Activated CD8-positive, alpha-beta memory T cell treated with anti-CD3 and anti-CD28 coated beads, Interleukin-2, amount 50 U/mL, for 48 hours (primary cell): ENCODE measurements at places on chromosomes 11 and 22.
A peak's percentile ranks its signal among the peaks of the same experiment; 100 is the strongest.

DNA sequence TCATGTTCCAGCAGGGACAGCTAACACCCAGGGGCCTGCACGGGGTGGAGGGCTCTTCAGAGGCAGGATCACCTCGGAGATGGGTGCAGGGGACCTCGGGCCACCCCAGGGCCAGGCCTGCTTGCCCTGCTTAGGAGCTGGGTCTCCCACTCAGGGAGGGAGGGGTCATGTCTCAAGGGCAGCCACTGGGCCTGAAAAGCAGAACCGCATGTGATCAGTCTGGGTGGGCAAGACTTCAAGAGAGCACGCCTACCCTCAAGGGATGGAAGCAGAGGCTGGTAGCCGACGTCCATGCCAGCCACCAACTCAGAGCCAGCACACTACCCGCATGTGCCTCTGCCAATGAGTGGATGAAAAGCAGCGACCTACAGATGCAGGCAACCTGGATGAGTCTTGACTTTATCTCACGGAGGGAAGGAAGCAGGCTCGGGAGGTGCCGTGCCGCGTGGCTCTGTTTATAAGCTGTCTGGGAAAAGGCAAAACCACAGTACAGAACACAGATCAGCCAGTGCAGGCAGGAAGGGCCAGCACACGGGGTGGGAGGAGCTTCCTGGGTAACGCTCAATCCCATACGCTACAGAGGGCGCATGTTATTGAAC is 16.0 kb downstream of the TBX1 start:
- no peak for DNase-seq

DNA sequence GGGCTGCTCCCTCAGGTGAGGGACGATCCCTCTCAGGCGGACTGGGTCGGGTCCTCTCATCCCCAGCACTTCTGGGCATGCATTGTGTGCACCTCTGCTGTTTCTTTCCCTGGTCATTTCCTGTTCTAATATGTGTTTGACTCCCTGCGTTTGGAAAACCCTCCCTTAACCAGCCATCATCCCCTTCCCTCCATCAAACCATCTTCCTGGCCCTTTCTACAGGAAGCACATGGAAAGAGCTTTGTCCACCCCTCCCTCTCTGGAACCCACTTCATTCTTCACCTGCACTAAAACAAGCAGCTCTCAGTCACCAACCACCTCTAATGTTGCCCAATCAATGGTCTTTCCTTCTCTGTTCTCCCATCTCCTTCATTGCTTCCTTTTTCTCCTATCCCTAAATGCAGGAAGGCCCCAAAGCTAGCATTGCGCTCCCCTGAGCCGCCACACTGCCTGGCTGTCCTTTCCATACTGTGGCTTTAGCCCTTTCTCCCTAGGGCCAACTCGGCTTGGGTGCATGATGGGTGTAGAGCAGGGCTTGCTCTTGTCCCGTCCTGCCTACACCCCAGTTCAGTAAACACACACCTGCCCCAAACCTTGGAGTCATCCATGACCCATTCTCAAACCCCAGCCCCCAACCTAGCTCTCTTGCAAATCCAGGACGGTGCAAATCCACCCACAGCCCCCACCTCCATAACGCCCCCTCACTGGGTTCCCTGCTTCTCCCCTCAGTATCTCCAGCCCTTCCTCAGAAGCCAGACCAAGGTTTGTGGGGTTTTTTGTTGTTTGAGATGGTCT is 5.4 kb upstream of the GAS2L1 start:
- peak; percentile 62 for DNase-seq

GRCh38 chr11:127474766-127475165 is 474.2 kb upstream of the KIRREL3 start:
- no peak for DNase-seq

DNA sequence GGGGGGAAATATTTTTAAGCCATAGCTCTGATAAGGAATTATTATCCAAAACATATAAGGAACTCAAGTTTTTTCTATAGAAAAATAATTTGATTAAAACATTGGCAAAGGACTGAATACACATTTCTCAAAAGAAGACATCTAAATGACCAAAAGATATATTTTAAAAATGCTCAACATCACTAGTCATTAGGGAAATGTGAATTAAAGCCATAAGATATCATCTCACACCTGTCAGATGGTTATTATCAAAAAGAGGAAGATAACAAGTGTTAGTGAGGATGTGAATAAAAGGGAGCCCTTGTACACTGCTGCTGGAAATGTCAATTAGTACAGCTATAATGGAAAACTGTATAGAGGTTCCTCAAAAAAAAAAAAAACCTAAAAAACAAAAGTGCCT is 425.0 kb downstream of the DYNC2H1 start:
- DNase-seq = no peak

DNA sequence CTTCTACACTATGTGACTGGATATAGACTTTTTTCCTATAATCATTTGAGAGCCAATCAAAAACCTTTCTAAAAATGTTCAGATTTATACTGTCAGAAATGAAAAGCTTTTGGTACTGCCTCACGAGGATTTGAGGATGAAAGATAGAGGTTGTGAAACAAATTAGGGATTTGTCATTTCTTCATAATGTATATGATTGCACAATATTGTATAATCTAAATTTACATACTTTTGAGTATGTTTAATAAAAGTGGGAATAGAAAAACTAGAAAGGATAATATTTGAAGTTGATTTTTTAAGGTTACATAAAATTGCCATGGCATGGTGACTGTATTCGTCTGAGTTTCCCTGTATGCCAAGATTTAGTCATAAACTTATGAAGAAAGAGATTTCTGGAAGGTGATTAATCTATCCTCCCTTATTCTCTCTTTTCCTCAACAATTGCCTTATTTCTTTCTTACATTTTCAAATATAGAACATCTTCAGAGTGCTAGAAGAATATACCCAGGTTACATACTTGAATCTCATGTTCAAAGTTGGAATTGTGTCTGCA is 56.2 kb downstream of the CASP12 start:
- DNase-seq = no peak

DNA sequence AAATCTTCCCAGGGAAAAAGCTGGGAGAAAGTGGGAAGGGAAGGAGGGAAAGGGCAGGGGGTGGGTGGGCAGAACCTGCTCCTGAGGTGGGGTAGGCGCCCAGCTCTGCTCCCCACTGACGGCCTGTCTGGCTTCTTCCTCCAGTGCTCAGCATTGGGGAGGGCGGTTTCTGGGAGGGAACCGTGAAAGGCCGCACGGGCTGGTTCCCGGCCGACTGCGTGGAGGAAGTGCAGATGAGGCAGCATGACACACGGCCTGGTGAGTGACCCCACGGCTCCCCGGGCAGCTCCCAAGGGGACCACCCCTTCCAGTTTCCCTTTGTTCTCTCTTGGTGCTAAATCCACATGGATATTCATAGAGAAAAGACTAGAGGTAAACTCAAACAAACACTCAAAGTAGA is 25.9 kb downstream of the SHANK3 start:
- DNase-seq = no peak

GRCh38 chr11:117230286-117230961 is 1.4 kb downstream of the PCSK7 start:
- peak; percentile 72 for DNase-seq

DNA sequence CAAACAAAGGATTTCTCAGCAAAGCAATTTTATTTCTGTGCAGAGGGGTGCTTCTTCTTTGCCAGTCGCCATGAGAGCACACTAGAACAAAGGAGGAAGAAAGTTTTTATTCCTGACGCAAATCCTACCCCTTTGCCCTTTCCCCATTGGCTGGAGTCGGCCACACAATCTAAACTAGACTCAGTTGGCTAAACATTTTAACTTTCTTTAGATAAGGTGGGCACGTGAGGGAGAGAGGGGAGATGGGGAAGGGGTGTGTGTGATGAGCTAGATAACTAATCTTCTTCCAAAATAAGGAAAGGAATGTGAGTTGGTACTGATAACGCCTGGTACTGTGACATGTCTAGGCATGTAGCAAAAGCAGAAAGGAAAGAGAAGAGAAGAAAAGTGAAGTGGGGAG is 626 bp downstream of the TRIM22 start:
- DNase-seq = no peak

- DNase-seq = no peak
These were observed 214.3 kb downstream of the LRRC4C start for GRCh38 chr11:41245184-41245583.

DNA sequence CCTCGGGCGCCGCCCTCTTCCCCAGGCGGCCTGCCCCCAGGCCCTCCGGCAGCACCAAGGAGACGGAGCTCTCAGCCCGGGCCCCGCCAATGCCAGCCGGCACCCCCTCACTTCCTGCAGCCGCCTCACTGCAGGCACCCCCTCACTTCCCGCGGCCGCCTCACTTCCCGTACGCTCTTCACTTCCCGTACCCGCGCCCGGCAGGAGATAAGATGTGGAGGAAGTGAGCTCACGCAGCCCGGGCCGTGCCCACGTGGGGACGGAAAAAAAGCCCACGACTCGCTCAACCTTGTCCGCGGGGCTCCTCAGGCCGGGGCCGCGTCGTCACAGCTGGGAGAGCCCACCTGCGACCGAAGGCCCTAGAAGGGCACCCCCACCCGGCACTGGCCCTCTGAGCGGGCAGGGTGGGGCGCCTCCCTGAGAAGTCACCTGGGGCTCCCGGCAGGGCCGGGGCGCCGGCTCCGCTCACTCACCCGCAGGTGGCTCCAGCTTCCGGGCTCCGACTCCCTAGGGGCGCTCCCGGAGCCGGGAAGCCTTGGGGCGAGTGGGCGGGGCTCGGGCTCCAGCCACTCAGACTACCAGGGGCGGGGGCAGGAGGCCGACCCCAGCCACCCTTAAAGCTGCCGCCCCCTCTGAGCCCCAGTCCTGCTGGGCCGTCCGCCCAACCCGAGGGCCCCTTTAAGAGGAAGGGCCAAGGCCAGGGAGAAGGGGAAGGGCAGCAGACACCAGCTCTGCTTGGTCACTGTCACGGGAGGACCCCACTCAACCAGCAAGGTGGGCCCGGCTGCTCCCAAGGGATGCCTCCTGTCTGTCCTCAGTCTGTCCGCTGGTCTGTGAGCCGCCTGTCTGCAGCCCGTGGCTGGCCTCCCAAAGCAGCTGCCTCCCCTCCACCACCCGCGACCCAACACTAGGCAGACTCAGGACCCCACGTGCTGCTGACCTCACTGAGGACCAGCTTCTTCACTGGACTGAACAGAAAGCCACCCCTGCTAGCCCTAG is 31.4 kb downstream of the PISD start:
- DNase-seq = peak; percentile 90

DNA sequence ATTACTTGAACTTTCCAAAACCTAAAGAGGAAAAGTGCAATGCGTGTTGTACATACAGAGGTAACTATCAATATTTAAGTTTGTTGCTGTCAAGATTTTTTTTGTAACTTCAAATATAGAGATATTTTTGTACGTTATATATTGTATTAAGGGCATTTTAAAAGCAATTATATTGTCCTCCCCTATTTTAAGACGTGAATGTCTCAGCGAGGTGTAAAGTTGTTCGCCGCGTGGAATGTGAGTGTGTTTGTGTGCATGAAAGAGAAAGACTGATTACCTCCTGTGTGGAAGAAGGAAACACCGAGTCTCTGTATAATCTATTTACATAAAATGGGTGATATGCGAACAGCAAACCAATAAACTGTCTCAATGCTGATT is 2.1 kb downstream of the ADM start:
- no peak for DNase-seq

DNA sequence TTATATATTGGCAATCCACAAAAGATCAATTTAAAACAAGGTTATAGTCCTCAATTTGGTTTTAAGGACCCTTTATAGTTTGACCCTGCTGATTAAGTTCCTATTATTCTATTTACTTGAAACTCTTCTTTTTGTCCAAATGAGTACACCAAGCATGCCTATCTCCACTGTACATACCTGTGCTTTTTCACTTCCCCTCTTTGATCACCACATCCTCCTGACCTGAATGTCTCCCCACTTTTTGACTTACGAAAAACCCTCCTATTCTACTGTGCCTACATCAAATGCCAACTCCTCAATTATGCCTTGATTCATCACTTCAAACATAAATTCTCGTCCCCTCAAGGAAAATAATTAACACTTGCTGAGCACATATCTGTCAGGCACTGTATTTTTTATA is 113.5 kb downstream of the SOX6 start:
- DNase-seq = no peak

GRCh38 chr11:112658431-112658878 is 302.8 kb upstream of the NCAM1 start:
- DNase-seq = no peak

DNA sequence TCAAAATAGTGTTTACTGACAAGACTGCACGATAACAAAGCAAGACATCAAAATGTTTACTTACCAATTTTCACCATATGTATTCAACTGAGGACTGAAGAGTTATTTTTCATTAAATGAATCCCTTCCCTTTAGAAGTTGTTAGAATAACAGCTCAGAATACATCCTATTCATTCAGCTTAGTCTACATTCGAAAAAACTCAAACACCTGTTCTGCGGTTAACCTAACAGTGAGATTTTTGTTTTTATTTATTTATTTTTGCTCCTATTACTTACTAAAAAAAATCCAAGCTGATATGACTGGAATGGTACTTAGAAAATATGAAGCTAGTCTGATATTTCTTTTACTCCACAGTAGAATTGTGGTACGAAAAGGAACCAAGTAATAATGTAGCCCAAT is 10.0 kb downstream of the KCNA4 start:
- DNase-seq = no peak

DNA sequence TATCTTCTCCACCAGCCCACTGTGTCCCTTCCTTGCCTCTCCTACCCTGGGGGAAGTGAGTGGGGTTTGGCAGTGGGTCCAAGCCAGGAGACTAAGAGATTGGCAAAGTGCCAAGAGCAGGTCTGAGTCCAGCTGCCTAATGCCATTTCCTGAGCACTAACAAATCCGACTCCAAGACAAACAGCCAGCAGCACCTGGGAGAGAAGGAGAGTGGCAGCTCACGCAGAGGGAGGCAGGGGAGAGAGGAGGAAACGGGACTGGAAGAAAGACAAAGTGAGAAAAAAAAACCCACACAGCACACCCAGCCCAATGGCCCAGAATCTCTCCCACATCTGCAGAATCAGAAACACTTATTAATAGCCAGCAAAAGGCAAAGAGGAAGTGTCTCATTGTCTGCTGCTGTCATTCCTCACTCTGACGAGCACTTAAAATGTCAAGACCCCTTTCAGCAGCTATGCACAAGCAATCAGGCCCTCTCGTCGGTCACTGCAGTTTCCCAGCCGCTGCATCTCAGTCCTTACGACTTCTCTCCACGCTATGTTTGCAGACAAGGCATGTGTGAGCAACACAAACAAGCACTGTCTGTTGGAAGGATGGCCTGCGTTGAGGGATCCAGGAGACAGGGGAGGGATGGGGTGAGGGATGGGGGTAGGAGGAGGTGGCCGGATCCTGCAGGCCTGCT is 558.4 kb upstream of the CADM1 start:
- DNase-seq = no peak

- DNase-seq = no peak
These were observed 154.8 kb upstream of the RASSF10 start for GRCh38 chr11:12854297-12854661.

DNA sequence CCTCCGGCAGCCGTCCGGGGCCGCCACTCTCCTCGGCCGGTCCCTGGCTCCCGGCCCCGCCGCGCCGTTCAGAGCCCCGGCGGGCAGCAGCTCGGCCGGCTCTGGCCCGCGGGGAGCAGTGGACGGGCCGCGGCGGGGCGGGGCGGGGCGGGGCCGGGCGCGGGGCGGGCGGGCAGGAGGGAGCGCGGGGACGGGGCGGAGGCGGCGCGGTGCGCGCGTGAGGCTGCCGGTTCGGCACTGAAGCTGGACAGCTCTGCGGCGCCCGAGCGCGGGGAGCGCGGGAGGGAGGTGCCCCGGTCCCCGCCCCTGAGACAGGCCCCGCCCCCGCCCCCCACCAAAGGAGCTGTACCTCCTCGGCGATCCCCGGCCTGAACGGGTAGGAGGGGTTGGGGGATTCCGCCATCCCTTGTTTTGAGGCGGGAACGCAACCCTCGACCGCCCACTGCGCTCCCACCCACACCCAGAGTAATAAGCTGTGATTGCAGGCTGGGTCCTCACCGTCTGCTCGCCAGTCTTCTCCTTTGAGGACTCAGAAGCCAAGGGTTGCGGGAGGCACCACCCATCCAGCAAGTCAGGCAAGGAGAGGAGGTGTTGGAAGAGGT is at the start of gene DRD2:
Gene DRD2 (minus strand): TSS at position 239 of the 602 bp plus-strand sequence. CDS start 50,747 bp downstream, outside the sequence.
- no peak for DNase-seq
